ENCODE measurements at places on chromosomes 12 and 14. TPM values are rescaled to one million over a fixed set of nuclear protein-coding genes. Genes with fewer than 3 reads are reported as not detected.

LMBR1L gene
- total RNA-seq, result 30.2 TPM

OR4K2 gene
- total RNA-seq, result not detected

KLHDC1 gene
- 7.2 TPM for total RNA-seq

BDKRB1 gene
- total RNA-seq, result 0.53 TPM

OTX2 gene
- total RNA-seq, result 0.04 TPM

TMCC3 gene
- total RNA-seq, result 16.3 TPM

PIANP gene
- 0.49 TPM for total RNA-seq

DPPA3 gene
- total RNA-seq, result not detected

GRCh38 chr12:89228491-89228890 is 123.8 kb downstream of the DUSP6 start:
- H3K36me3 ChIP-seq, result no peaks in the 10 kb centered on the region
- DNase-seq, result peak; percentile 64
- H3K27me3 ChIP-seq, result no peaks in the 10 kb centered on the region
- H3K4me3 ChIP-seq, result no peak overlapping the region
- H3K27ac ChIP-seq, result no peak overlapping the region

GRCh38 chr12:225012-225411 is 11.1 kb upstream of the SLC6A12 start:
- H3K27ac ChIP-seq, result no peak overlapping the region
- peaks cover 14% of the 10 kb centered on the region for H3K4me1 ChIP-seq
- no peak for DNase-seq
- peaks cover 3% of the 10 kb centered on the region for H3K27me3 ChIP-seq

DNA sequence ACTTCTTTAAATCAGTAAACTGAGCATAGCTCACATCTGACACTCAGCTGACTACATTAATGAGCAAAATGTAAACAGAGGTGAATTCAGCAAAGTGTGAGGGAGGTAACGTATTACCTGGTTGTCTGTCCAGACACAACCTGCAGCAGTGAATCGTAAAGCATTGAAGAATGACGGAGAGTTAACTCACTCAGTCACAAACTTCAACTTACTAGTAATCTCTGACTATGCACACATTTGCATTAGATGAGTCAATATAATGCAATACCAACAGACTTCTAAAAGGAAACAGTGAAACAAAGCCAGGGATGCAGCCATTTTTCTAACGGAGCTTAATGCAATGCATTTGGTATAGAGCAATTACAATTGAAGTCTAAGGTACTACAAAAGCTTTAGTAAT is 40.0 kb downstream of the STX2 start:
- peaks cover 59% of the 10 kb centered on the region for H3K36me3 ChIP-seq
- no peaks in the 10 kb centered on the region for H3K4me1 ChIP-seq
- no peaks in the 10 kb centered on the region for H3K27me3 ChIP-seq
- no peak overlapping the region for H3K4me3 ChIP-seq

DNA sequence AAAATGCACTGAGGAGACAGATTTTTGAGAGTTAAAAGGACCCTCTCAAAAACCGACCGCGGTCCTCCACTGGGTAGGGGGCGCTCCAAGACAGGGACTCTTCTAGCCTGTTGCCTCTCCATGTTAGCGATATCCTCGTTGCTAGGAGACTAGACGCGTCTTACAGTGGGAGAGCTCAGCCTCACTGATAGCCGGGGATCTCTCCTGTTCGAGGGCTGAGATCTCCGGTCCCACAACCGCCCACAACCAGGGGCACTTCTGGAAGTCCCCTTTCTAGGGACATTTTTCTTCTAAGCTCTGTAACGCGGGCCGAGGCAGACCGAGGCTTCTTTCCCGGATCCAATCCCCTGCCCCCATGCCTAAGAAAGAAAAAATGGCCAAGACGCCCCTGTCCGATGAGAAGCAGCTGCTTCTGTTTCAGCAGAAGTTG is 21.3 kb downstream of the FKBP11 start:
- no peaks in the 10 kb centered on the region for H3K36me3 ChIP-seq
- peaks cover 8% of the 10 kb centered on the region for H3K4me1 ChIP-seq
- peak overlapping the region; percentile 53 for H3K4me3 ChIP-seq
- peak; percentile 94 for DNase-seq

GRCh38 chr14:21070083-21070609 is at the start of gene ARHGEF40:
Gene ARHGEF40 (plus strand): TSS chr14:21070304. CDS start chr14:21070397, 93 bp downstream.
- H3K4me1 ChIP-seq, result peaks cover 47% of the 10 kb centered on the region
- peak; percentile 90 for DNase-seq
- H3K4me3 ChIP-seq, result peak within 1 kb of the TSS; percentile 84
- peak within 1 kb of the TSS; percentile 97 for H3K27ac ChIP-seq
- H3K36me3 ChIP-seq, result peaks cover 29% of the 10 kb centered on the region

DNA sequence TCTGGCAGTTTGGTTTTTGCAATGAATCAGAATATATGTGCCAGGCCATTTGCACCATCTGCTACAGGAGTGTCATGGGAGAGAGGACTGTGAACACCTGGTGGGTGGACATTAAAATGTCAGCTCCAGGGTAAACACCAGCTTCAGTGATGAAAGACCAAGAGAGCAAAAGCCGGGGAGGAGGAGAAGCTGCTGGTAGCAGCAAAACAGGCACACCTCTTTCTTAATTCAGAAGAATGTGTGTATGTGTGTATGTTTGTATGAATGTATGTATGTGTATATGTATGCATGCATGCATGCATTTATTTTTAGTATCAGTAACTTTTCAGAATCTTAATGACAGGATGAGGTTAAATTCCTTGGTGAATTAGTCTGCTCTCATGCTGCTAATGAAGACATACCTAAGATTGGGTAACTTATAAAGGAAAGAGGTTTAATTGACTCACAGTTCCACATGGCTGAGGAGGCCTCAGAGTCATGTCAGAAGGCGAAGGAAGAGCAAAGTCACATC is 357.4 kb upstream of the PRICKLE1 start:
- no peak overlapping the region for H3K4me3 ChIP-seq
- H3K4me1 ChIP-seq, result no peaks in the 10 kb centered on the region
- DNase-seq, result no peak

GRCh38 chr14:53043027-53043581 is 92.3 kb upstream of the FERMT2 start:
- H3K4me1 ChIP-seq, result peaks cover 3% of the 10 kb centered on the region
- peaks cover 10% of the 10 kb centered on the region for H3K36me3 ChIP-seq
- no peak overlapping the region for H3K4me3 ChIP-seq

GRCh38 chr14:51228890-51229289 is 11.2 kb upstream of the TMX1 start:
- H3K27me3 ChIP-seq, result no peaks in the 10 kb centered on the region
- H3K4me3 ChIP-seq, result no peak overlapping the region
- no peaks in the 10 kb centered on the region for H3K36me3 ChIP-seq

DNA sequence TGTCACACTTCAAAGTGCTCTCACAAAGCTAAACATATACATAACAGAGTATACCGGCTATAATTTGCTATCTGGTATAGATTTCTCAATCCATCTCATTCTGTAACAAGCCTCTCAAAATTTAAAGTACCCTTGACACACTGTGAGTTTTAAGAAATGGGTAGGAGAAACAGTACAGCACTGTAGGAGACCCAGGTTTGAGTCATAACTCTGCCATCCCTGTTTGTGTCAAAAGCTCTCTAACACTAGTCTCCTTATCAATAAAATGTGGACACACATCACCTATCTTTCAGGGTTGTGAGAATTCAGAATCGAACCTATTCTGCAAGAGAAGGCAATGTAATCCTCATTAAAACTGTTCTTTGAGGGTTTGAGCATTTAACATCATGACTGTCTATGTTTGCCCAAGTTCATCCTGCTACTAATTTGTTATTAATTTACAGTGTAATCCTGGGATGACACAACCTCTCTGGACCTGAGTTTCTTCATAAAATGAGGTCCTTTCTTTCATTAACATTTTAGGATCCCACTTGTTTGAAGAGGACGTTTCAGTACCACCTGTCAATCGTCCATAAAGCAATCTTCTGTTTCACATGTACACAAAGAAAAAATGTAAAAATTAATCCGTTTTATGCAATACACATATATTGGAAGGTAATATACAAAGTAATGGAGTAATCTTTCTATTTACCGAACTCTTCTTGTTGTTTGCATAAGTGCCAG is 12.1 kb downstream of the SPTSSA start:
- no peaks in the 10 kb centered on the region for H3K27me3 ChIP-seq
- H3K4me3 ChIP-seq, result no peak overlapping the region
- H3K36me3 ChIP-seq, result peaks cover 6% of the 10 kb centered on the region
- H3K4me1 ChIP-seq, result no peaks in the 10 kb centered on the region
- DNase-seq, result no peak

- no peak overlapping the region for H3K4me3 ChIP-seq
- no peak for DNase-seq
- no peaks in the 10 kb centered on the region for H3K4me1 ChIP-seq
- H3K36me3 ChIP-seq, result no peaks in the 10 kb centered on the region
Measured at GRCh38 chr12:65658360-65658759, 165.9 kb upstream of the HMGA2 start.

GRCh38 chr12:32390572-32391219 is 8.7 kb upstream of the FGD4 start:
- H3K27me3 ChIP-seq, result no peaks in the 10 kb centered on the region
- H3K27ac ChIP-seq, result no peak overlapping the region
- H3K36me3 ChIP-seq, result no peaks in the 10 kb centered on the region
- peak overlapping the region; percentile 17 for H3K4me3 ChIP-seq
- no peaks in the 10 kb centered on the region for H3K4me1 ChIP-seq
- DNase-seq, result peak; percentile 54

GRCh38 chr12:83850531-83850930 is 1062.1 kb downstream of the SLC6A15 start:
- H3K4me1 ChIP-seq, result no peaks in the 10 kb centered on the region
- H3K4me3 ChIP-seq, result no peak overlapping the region
- no peaks in the 10 kb centered on the region for H3K27me3 ChIP-seq
- H3K27ac ChIP-seq, result no peak overlapping the region

- peak; percentile 53 for DNase-seq
- H3K27ac ChIP-seq, result no peak overlapping the region
- no peaks in the 10 kb centered on the region for H3K36me3 ChIP-seq
- H3K27me3 ChIP-seq, result no peaks in the 10 kb centered on the region
- no peak overlapping the region for H3K4me3 ChIP-seq
Measured at GRCh38 chr14:91770185-91770584, 38.3 kb upstream of the CATSPERB start.

DNA sequence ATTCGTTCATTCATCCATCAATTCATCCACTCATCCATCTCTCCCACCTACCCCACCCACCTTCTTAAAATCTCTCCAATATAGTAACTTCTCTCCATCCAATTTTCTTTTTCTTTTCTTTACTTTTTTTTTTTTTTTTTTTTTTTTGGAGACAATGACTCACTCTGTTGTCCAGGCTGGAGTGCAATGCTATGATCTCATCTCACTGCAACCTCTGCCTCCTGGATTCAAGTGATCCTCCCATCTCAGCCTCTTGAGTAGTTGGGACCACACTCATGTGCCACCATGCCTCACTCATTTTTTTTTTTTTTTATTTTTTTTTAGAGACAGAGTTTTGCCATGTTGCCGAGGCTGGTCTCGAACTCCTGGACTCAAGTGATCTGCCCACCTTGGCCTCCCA is 118.4 kb downstream of the SUDS3 start:
- H3K4me1 ChIP-seq, result no peaks in the 10 kb centered on the region
- H3K36me3 ChIP-seq, result no peaks in the 10 kb centered on the region
- no peak overlapping the region for H3K4me3 ChIP-seq

DNA sequence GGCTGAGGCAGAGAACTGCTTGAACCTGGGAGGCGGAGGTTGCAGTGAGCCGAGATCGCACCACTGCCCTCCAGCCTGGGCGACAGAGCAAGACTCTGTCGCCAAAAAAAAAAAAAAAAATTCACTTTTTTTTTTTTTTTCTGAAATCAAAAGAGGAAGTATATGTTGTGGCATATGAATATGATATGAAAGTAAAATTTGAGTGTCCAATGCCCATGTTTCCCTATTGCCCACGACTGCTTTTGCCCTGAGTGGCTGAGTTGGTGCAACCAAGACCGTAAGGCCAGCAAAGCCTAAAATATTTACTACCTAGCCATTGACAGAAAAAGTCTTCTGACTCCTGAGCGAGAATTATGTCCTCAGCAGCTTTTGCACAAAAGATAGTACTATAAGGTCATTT is 101.7 kb upstream of the PARP11 start:
- H3K4me1 ChIP-seq, result no peaks in the 10 kb centered on the region
- H3K4me3 ChIP-seq, result no peak overlapping the region
- H3K27me3 ChIP-seq, result no peaks in the 10 kb centered on the region
- no peaks in the 10 kb centered on the region for H3K36me3 ChIP-seq
- no peak overlapping the region for H3K27ac ChIP-seq

DNA sequence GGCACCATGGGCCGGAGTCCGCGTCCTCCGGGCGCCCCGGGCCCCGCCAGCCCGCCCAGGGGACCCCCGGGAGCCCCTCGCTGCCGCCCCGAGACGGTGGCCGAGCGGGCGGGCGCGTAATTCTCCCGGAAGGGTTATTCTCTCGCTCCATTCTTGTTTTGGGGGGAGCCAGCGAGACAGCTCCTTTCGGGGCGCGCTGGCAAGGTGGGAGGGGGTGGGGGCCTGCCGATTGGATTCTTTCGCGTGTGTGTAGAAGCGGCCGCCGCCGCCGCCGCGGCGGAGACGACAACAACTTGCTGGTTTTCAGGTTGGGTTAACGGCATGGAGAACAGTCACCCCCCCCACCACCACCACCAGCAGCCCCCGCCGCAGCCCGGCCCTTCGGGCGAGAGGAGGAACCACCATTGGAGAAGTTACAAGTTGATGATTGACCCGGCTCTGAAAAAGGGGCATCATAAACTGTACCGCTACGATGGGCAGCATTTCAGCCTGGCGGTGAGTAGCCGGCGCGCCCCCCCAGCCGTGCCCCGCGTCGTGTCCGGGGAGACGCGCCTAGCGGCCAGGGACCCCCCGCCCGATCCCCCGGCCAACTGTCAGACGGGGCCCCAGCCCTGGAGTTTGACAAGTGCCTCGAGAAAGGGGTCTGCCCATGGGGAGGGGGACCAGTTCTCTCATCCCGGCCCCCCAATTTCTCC is 755 bp downstream of the SETD1B start:
- peak overlapping the region; percentile 75 for H3K4me3 ChIP-seq
- peaks cover 35% of the 10 kb centered on the region for H3K36me3 ChIP-seq
- no peaks in the 10 kb centered on the region for H3K27me3 ChIP-seq
- H3K4me1 ChIP-seq, result peaks cover 35% of the 10 kb centered on the region
- H3K27ac ChIP-seq, result peak overlapping the region; percentile 91

DNA sequence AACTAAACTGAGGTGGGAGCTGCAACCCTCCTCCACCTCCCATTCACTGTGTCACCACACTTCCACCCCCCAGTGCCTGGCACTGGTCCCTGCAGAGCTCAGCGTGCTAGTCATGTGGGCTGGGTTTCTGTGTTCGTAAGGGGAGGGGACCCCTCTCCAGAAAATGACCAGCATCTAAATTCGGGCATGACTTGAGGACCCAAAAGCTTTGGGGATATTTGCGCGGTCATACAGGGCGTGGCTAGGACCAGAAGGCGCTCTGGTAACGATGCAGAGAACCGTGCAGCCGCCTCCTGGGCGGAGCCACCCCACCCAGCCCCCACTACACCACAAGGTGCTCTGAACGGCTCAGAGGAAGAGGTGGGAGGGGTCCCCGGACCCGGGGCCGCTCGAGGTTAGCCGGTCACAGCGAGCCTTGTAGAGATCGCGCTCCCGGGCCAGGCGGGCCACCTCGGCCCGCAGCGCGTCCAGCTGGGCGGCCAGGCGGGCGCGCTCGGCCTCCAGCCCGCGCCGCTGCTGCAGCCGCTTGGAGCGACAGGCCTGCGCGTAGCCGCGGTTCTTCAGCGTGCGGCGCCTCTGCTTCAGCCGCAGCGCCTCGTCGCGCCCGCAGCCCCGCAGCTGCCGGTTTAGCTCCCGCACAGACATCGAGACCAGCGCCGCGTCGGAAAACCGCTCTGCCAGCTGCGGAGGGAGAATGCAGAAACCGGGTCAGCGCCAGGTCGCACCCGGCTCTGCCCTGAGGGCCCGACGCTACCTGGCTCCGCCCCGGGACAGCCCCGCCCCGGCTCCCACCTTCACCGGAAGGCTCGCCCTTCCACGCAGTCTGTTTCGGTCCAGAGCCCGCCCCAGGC is 9.8 kb downstream of the CPNE6 start:
- peak; percentile 27 for DNase-seq
- H3K36me3 ChIP-seq, result no peaks in the 10 kb centered on the region
- peaks cover 46% of the 10 kb centered on the region for H3K27me3 ChIP-seq
- H3K4me1 ChIP-seq, result peaks cover 11% of the 10 kb centered on the region
- H3K4me3 ChIP-seq, result peak overlapping the region; percentile 45

All from muscle of leg (tissue), 16 donors.